ENCODE measurements at places on chromosomes 6 and 20.

DNA sequence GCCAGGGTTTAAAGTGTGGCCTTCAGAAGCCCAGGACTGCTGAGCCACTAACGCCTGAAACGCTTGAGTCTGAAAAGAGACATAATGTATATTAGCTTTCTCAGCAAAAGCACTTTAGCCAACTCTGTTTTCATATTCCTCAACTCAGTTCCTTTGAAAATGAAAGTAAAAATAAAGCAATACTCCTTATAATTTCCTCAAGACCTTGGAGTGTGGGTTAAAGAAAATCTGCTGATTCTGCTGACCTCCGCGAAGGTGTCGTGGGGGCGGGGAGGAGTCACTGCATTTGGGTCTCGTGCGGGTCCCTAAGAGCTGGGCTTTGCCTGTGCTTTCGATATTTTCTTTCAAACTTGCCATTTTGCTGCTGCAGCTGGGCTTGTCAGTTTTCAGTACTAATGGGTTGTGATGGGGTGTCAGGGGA is 142.2 kb upstream of the ARID1B start:
- DNase-seq, result no peak

DNA sequence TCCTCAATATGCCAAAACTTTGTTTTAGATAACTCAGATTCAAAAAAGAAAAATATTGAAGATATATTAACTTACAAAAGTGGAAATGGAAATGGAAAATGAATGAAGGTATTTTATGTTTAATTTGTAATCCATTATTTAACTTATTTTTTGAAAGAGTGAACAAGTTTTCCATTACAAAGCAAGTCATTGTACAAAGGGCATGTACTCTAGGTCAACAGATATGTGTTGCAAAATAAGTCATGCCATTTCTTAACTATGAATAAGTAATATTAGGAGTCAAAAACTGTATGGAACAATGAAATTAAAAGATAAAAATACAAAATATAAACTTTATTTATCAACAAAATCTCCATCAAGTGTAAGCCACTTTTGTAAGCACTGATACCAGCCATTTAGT is 25.9 kb upstream of the DEFB113 start:
- DNase-seq, result no peak

DNA sequence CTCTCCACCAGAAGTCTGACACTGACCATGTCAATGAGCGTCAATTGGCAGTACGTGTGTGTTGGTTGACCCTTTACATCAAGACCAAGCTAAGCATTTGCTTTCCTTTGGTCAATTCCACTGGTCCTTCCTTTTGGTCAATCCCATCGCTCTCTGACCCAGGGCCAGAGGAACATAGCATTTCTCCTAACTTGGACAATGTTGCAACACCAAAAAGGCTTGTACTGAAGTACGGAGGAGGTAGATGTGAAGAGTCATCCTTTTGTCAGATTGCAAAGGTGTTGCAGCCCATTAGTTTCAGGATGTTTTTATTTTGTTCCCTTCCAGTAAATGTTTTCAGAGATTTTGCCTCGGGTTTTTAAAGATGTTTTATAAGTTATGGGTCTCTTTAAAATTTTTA is 24.6 kb downstream of the EDN1 start:
- no peak for DNase-seq

- no peak for DNase-seq
Observed at GRCh38 chr6:45830441-45831139, 185.1 kb downstream of the CLIC5 start.

GRCh38 chr20:51507216-51508036 is 35.1 kb downstream of the NFATC2 start:
- DNase-seq, result no peak

GRCh38 chr20:37303637-37304036 is 14.2 kb downstream of the MANBAL start:
- DNase-seq, result no peak

- DNase-seq, result no peak
Observed at GRCh38 chr6:56949265-56949664, 5.6 kb upstream of the BEND6 start.

DNA sequence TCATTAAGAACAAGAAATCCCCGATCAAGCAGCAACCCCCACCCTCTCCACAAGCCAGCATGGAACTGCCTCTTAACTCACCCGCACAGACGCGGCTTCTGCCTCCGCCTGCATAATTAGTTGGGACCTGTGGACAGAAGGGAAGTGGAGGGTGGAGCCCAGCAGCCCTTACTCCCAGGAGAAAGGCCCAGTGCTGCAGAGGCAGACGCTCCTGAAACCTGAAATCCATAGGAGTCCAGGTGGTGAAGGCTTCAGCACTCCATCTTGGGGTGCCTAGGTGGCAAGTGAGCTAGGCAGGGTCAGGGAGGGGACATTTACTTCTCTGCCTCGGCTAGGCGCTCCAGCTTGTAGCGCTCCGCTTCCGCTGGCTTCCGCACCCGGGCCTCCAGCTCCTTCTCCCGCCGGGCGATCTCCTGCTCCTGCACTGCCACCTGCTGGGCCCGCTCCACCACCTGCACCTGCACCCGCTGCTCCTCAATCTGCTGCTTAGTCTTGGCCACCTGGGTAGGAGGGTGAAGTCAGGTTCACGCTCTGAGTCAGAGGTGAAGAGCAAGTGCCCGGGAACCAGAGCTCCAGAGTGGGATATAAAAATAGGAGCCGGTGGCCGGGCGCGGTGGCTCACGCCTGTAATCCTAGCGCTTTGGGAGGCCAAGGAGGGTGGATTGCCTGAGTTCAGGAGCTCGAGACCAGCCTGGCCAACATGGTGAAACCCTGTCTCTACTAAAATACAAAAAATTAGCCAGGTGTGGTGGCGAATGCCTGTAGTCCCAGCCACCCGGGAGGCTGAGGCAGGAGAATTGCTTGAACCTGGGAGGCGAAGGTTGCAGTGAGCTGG is 10.7 kb downstream of the TUBB start:
- DNase-seq, result no peak

GRCh38 chr20:43538878-43539700 is 19.7 kb upstream of the SGK2 start:
- no peak for DNase-seq

- DNase-seq, result no peak
Observed at GRCh38 chr6:90209527-90209926, 87.1 kb downstream of the BACH2 start.

DNA sequence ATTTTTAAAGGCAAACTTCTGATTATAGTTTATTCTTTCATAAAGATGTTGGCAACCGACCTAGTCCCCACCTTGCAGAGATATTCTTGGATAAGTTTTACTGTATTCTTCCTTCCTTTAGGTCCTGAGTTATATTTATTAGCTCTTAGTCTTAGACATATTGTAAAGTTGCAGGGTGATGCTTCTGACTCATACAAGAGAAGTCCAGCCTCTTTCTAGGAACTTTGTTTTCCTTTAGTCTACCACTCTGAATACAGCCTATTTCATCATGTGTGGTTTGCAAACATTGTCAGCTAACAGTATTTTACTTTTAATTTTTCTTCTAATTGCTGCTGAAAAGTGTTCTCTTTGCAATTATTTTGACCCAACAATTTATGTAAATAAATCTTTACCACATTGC is 686.7 kb downstream of the COL12A1 start:
- no peak for DNase-seq

GRCh38 chr6:139172567-139172966 is 37.7 kb downstream of the HECA start:
- DNase-seq, result no peak

DNA sequence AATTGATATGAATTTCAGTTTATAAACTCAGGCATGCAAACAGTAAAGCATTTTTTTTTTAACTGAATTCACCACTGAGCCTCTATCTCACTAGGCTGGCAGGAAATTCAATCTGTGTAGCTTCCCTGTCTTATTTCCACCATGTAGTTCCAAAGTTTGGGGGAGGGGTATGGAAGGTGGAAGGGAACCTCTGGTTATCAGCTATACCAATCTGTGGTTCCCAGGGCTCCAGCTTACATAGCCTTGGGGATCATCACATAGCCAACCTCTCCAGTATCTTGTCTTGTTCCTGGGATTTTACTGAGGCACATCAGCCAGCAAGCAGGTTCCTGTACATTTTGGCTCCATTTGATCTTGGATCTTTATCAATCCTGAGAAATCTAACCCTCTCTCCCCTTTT is 15.6 kb downstream of the RAD21L1 start:
- no peak for DNase-seq

DNA sequence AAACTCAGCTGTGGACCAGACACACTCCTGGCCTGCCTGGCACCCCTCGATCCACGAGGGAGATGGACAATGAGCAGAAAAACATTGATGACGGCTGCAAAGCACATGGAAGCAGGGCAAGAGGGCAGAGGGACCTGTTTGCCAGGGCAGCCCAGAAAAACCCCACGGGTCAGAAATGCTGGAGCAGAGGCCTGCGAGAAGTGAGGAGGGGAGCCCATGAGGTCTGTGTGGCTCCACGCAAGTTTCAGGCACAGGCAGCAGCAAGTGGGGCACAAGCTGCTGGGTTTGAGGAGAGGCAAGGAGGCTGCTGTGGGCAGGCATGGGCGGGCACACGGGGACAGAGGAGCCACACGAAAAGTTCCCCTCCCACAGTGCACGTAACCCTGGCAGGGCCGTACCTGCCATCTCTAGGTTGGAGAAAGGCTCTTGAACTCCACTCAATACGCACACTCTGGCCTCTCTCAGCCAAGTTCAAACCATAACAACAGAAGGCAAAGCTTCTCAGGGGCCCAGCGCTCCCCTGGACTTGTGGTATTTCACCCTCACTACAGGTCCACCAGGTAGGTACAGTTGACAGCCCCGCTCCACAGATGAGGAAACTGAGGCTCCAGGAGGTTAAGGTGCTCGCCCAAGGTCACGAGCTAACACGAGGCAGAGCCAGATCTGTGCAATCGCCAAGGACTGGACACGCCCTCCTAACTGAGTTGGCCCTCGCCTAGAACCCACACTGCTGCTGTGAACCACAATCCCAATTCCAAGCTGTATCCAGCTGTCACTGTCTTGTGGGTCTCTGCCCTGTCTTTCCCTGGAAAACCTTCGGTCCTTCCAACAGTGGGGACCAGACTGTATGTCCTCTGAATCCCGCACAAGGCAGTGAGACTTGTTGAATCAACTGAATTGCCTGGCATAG is 108.2 kb downstream of the NOL4L start:
- no peak for DNase-seq

GRCh38 chr6:161434350-161434749 is 160.5 kb upstream of the AGPAT4 start:
- no peak for DNase-seq

GRCh38 chr6:137728386-137729349 is 138.4 kb upstream of the TNFAIP3 start:
- DNase-seq, result no peak

DNA sequence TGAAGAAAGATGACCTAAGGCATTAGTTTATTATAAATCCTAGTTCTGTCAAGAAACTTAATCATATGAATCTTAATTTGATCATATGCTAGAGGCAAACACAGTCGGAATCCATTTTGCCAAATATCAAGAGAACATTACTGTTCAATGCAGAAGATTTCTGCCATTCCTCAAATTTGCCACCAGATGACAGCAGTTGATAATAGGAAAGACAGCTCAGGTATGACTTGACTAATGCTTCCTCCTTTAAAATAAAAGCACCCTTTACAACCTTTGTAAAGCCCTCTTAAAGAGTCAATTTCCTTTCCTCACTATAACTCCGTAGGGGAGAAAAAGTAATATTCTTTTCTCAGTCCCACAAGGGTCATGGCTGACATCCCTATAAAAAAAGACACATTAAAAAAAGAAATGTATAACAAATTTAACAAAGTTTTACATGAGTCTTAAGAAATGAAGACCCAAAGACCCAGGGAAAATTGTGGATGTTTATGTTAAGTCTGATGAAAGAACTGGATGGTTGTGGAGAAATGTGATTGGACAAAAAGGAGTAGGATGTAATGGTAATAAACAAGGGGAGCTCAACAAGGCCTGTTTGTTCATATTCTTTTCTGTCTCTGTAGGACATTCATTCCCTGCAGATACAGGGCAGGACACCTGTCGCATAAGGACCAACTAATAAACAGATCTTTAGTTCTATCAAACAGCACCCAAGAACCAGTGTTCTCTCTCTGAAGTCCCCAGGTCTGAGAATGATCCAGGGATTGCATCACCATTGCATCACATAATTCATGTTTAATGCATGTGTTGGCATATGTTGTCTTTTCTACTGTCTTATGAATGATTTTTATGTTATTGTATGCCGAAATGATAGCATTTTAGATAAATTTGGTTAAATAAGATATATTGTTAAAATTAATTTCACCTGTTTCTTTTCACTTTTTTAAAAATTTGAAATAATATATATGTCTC is 23.0 kb upstream of the IL17A start:
- DNase-seq, result no peak

Data from neuronal stem cell (in vitro differentiated cells).